Retina (tissue), 1 donor: ENCODE measurements at places on chromosomes 3 and 15.
A peak's percentile ranks its signal among the peaks of the same experiment; 100 is the strongest.

- DNase-seq: no peak
Measured at GRCh38 chr3:179264449-179264848, 13.5 kb upstream of the KCNMB3 start.

GRCh38 chr3:123258811-123259420, 57.2 kb downstream of the SEC22A start:
- peak; percentile 38 for DNase-seq

GRCh38 chr3:37905987-37906674, 44.5 kb downstream of the CTDSPL start:
- DNase-seq: peak; percentile 37

DNA sequence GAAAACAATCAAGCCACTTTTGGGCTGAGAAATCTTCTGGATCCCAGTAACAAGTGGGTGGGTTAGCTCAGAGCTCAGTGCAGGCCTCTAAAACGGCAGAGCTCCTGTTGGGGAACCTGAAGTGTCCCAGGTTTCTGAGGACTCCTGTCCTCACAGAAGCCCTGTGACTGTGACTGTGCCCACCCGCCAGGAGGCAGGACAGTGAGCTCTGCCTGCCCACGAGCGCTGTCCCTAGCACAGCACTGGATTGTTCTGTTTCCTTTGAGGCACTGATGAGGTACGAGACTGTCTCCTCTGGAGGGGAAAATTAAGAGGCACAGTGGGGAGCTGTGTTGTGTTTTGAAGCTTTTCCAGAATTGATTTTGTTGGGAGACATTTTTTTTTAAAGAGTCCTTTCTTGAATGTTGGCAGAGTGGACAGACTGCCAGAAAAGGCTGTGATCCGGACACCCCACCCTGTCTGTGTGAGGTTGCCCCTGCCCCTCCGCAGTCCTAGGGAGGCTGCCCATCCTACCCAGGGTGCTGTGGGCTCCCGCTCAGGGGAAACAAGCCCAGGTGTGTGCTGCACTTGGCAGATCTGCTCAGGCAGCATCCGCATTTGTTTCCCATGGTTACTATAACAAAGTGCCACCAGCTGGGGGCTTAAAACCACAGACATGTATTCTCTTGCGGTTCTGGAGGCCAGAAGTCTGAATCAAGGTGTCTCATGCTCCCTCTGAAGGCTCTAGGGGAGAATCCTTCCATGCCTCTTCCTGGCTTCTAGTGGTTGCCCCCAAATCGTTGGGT, 66.6 kb upstream of the LARS2 start:
- no peak for DNase-seq

- no peak for DNase-seq
Measured at GRCh38 chr3:74523811-74524210, 90.6 kb downstream of the CNTN3 start.

- DNase-seq: no peak
Measured at GRCh38 chr3:23726811-23727548, 78.8 kb upstream of the UBE2E1 start.
